ENCODE measurements at places on chromosomes 3 and 15. TPM values are rescaled to one million over a fixed set of nuclear protein-coding genes. Genes with fewer than 3 reads are reported as not detected.

The SEMA6D gene
- not detected for total RNA-seq

The OR5K2 gene
- not detected for total RNA-seq

The DAZL gene
- not detected for total RNA-seq

The SLC6A1 gene
- not detected for total RNA-seq

The TUSC7 gene
- not detected for total RNA-seq

The RAD51 gene
- total RNA-seq, result 15.7 TPM

DNA sequence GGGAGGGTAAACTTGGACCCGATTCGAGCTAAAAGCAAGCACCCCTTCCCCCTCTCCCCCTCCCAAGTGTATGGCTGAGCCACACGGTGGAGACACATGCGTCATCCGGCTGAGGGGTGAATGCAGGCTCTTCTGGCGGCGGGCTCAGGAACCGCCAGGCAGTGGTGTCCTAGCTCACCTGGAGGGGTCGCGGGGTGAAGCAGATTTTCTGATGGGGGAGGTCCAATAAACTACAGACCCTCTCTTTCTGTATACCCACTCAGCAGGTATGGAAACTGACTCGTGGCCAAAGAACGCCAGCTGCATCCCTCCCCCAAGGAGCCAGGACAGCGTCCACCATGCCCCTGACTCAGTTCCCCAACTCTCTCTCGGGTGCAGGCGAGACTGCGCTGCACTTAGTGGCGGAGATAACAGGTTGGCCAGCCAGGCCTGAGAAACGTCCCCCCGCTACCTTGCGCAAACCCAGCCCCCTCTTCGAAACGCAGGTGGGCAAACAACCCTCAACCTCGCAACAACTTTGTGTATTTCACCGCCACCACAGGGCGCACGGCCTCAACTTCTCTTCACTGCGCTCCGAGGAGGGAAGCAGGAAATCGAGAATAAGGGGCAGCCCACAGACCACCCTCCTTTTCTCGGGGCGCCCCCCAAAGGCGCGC, 1.3 kb downstream of the MAGI1 start:
- DNase-seq, result peak; percentile 33

DNA sequence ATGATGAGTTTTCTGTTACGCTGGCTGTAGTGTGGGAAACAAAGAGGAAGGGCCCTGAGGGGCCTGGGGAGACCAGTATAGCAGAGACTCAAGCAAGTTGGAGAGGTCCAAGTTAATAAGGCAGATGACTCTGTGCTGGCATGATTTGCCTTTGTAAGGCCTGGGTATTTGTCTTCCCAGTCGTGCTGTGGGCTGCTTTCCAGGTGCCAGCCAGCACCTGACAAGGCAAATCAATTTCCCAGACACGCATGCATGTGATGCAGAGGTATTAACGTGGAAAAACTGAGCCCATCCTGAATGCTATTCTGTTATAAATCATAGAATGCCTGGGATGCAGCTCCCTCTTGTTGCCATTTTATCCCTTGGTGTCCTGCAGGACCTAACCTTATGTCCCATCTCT, 175.6 kb downstream of the MFSD1 start:
- DNase-seq, result no peak

GRCh38 chr3:29215948-29216347, 64.9 kb upstream of the RBMS3 start:
- no peak for DNase-seq

- peak; percentile 49 for DNase-seq
Measured at GRCh38 chr3:94336046-94336753, 273.3 kb downstream of the NSUN3 start.

GRCh38 chr3:20028905-20029331, 11.3 kb upstream of the KAT2B start:
- no peak for DNase-seq

DNA sequence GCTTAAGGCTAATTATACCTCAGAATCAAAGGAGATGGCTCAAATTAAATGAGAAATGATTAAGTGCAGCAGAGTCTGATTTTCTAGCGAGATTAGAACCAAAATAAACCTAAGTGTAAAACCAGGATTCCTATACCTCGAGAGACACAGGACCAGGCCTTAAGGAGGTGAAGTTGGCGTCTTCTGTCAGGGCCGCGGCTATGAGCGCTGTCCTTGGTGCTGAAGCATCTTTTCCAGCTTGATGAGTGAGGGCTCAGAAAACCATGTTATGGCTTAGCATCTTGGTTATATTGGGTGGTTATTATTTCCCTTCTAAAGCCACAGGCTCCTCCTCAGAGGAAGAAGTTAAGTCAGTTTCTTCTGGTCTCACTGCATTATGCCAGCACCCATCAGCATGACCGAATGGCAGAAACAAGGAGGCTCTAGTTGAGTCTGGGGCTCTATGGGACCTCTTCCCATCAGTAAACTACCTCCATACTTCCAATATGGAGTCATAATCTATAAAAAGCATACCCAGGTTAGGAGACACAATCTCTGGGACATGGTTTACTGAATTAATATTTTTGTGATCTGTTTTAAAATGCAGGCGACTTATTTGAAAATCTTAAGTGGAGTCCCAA, 120.1 kb upstream of the NMNAT3 start:
- DNase-seq, result peak; percentile 18

GRCh38 chr15:38253351-38253781, 730 bp downstream of the SPRED1 start:
- peak; percentile 58 for DNase-seq

DNA sequence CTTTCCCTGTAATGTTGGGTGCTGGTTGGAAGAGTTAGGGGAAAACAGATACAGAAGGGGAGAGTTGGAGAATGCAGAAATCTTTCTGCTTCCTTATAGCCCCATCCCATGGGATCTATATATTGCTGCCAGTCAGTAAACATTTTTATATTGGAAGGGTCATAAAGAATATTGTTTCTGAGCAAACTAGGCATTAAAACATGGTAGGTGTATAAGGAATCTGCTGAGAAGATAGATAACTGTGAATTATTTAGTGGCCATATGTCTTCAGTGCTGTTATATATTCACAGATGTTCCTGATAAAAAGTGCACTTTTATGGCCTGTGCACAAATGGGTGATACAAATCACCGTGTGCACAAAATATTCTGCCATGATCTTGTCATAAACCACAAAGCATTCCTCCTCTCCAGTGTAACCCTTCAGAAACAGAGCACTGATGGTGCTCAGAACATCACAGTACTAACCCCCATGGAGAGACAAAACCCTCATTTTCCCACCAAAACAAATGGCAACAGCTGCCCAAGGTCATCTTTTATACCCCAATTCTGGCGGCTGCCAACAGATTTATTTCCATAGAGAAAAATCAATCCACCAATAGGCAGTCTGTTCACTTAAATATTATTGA, 269.3 kb downstream of the SLC9A9 start:
- DNase-seq, result no peak

DNA sequence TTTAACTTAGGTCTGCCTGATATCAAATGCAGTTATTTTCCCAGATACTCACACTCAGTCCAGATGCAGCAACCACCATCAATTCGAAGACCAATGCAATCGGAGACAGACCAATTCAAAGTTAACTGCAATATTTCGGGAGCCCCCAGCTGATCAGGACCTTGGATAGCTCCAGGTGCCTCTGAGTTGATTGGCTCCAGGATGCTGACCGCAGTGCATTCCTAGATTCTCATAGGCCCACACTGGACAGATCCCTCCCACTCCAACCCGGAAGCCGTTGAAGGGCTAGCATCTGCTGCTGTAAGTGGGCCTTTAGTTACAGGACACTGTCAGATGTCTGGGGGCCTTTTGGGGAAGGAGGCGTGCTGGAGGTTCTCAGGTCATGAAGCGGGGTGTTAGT, 89.5 kb upstream of the ATP2B2 start:
- DNase-seq, result peak; percentile 84

DNA sequence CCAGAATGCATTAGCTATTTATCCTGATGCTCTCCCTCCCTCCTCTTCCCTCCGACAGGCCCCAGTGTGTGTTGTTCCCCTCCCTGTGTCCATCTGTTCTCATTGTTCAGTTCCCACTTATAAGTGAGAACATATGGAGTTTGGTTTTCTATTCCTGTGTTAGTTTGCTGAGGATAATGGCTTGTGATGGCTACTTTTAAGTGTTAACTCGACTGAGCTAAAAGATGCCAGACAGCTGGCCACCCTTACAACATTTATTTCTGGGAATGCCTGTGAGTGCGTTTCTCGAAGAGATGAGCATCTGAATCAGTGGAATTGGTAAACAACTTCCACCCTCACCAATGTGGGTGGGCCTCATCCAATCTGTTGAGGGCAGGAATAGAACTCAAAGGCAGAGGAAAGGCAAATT, 24.7 kb upstream of the TM2D3 start:
- no peak for DNase-seq

Measured in A172 (cell line).